ENCODE measurements at places on chromosomes 16 and 17. TPM values are rescaled to one million over a fixed set of nuclear protein-coding genes. Genes with fewer than 3 reads are reported as not detected.

- no peak for DNase-seq
These were observed 45.8 kb upstream of the ATF7IP2 start for GRCh38 chr16:10339777-10340732.

DNA sequence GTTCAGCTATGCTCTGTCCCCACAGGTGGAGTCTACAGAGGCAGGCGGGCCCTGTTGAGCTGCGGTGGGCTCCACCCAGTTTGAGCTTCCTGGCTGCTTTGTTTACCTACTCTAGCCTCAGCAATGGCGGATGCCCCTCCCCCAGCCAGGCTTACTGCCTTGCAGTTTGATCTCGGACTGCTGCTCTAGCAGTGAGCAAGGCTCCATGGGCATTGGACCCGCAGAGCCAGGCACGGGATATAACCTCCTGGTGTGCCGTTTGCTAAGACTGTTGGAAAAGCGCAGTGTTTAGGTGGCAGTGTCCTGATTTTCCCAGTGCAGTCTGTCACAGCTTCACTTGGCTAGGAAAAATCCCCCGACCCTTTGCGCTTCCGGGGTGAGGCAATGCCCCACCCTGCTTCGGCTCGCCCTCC lies 89.1 kb downstream of the BCAS3 start:
- no peak for DNase-seq

Gene TMEM235
- polyA plus RNA-seq: not detected

Gene NOL3
- polyA plus RNA-seq: 31.8 TPM

Gene TNP2
- not detected for polyA plus RNA-seq

DNA sequence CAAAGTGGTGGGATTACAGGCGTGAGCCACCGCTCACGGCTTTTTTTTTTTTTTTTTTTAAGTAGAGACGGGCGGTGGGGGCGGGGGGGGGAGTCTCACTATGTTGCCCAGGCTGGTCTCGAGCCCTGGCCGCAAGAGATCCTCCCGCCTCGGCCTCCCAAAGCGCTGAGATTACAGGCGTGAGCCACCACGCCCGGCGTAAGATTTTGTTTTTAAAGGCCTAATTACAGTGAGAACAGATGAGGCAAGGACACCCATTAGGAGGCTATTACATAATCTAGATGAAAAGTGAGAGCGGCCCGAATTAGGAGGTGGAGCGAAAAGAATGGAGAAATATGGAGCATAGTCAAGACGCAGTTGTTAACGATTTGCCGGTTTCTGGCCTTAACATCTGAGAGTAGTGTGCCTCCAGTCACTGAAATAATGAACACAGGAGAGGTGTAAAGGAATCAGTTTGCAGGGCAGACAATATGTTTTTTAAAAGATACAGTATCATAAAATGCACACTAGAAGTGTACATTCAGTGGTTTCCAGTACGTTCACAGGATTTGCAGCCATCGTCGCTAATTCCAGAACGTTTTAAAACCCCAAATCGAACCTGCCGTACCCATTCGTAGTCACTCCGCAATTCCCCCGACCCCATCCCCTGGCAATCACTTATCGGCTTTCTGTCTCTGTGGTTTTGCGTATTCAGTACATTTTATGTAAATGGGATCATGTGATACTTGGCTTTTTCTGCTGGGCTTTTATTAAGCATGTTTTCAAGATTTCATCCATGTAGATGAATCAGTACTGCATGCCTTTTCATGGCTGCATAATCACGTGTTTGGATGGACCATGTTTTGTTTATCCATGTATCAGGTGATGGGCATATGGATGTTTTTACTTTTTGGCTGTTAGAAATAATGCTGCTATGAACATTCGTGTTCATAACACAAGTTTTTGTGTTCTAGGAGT lies 1.4 kb upstream of the SLX4 start:
- DNase-seq: no peak

DNA sequence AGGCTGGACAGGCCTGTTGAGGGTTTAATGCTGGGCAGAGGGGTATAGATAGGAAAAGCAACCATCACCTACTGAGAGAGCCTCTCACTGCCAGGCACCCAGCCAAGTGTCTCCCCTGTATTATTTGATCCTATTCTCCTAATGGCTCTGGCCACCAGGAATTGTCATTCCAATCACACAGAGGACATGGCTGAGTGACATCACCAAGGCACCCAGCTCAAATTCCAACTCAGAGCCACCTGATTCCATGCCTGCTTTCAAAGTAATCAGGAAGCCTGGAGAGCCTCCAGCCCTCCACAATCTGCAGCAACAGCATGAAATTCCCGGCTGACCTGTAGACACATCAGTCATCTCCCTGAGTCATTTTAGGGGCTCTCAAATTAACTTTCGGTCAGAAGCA lies 368.9 kb upstream of the C16orf82 start:
- no peak for DNase-seq

GRCh38 chr16:64365448-64365931 lies 756.4 kb downstream of the CDH11 start:
- DNase-seq: no peak

Gene FAM117A
- 16.4 TPM for polyA plus RNA-seq

GRCh38 chr17:8664456-8665126 lies 34.1 kb upstream of the MYH10 start:
- DNase-seq: no peak
